SW480 (cell line): ENCODE measurements at places on chromosomes 3 and 15.

- DNase-seq: no peak
Observed at GRCh38 chr3:71114610-71115009, 468.9 kb downstream of the FOXP1 start.

- DNase-seq: no peak
Observed at GRCh38 chr3:141087778-141088130, 36.6 kb downstream of the SPSB4 start.

- no peak for DNase-seq
Observed at GRCh38 chr3:160869825-160870224, 113.8 kb downstream of the PPM1L start.

GRCh38 chr3:186456731-186457191 lies 87.4 kb downstream of the CRYGS start:
- no peak for DNase-seq

DNA sequence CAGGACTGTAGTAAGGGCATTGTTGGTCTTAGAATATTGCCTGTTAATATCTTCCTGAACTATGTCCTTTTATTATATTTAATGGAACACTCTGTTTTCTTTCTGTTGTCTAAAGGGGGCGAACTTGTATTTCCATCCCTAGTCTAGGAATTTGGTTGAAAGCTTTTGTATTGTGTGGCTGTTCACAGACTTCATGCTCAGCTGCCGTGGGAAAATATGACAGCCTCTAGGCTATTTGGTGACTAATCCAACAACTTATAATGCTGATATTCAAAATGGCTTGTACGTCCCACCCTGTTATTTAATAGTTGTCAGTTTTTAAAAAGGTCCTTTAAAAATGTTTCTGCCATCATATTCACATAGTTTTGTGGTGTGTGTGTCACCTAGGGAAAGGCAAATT lies 202.6 kb downstream of the KLHL25 start:
- no peak for DNase-seq

GRCh38 chr15:74635228-74635627 lies 19.6 kb downstream of the CLK3 start:
- peak; percentile 47 for DNase-seq

DNA sequence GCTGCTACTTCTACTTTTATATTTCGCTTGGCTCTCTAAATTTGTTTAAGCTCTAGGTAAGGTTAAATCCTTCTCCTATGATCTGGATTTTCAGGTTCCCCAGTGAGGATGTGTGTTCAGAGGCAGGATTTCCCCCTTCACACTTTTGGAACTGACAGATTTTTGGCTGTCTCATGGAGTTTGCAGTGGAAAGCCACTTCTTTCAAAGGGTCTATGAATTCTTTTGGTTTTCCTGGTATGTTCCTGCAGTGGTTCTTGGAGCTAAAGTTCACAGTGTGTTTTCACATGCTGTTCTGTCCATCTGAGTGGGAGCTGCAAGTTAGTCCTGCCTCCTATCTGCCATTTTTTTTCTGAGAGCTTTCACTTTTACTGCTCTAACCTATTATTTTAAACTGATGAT lies 21.6 kb upstream of the TIGIT start:
- no peak for DNase-seq

DNA sequence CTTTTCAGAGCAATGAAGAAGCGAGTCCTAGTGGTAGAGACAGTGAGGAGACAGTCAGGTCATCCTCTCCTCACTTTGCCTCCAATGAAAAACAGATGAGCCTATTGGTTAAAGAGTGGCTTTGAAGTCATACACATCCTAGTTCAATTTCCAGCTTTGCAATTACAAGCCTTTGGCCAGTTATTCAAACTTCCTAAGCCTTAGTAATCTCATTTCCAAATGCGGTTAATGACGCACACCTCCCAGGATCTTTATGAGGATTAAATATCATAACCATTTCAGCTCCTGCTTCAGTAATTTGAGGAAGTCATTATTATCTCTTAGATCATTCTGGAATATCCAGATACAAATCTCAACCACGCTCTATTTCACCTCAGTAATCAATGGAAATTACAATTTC lies 10.0 kb upstream of the ST6GAL1 start:
- DNase-seq: no peak

DNA sequence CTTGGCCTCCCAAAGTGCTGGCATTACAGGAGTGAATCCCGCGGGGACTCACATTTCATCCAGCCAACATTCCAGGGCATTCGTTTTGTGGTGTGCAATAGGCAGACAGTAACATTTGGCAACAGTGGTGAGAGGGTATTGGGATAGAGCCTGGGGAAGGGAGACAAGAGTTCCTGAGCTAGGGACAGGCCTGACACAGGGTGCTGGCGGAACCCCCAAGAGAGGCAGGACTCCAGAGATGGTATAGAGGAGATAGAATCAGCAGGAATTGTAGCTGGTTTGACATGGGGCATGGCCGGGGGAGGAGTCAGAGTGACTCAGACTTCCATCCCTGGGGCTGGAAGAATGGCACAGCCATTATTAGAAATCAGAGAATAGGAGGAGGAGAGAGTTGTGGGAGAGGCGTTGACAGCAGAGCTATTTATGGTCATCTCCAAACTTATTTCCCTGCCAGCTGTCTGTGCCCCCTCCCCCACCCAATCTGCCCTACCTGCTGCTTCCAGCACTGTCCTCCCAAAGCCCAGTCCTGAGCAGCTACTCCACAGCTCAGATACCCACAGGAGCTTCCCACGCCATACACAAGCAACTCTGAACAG lies 4.4 kb upstream of the IDH2 start:
- peak; percentile 84 for DNase-seq

GRCh38 chr3:125654526-125654925 lies 59.2 kb upstream of the OSBPL11 start:
- no peak for DNase-seq

- no peak for DNase-seq
Observed at GRCh38 chr3:143145906-143146305, 26.3 kb downstream of the CHST2 start.

GRCh38 chr15:94856267-94856854 lies 625.0 kb downstream of the MCTP2 start:
- no peak for DNase-seq

GRCh38 chr3:47406762-47407149 lies 25.9 kb downstream of the PTPN23 start:
- no peak for DNase-seq

- no peak for DNase-seq
Observed at GRCh38 chr3:149263856-149264255, 42.2 kb upstream of the CP start.

DNA sequence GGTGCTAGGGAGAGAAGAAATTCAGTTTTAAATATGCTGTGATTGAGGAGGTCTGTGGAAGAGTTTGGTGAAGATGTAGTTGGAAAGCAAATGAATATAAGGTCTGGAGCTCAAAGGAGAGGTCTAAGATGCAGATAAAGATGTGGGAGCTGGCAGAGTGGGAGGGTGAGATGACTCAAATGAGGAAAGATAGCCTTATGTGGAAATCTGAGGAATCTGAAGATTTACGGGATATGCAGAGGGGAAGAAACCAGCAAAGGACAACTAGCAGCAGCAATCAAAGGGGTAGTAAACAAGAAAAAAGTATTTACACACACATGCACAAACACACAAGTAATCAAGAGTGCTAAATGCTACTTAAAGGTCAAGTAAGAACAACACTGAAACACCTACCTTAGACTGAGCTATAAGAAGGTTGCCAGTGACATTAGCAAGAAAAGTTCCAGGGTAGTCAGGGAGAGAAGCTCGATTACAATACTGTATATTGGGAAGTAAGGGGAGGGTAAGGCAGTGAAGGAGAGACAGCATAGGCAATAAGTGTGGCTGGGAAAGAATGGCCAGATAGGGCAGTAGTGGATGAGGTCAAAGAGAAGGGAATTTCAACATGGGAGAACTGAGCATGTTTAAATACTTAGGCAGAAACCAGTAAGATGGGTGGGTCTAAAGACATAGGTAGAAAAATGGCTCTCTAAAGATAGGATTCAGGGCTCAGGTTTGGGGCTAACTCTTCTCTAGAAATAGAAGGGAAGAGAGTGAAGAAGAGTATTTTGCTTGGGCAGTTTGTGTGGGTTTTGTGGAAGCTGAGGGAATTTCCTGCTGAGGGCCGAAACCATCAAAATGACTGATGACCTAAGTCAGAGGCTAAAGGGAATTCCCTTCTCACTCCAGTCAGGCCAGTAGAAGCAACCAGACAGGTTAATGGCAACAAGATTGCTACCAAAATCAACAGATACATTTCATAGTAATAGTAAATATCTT lies 8.9 kb downstream of the CMTM6 start:
- no peak for DNase-seq

GRCh38 chr15:89814112-89814742 lies 425 bp downstream of the ANPEP start:
- DNase-seq: no peak

DNA sequence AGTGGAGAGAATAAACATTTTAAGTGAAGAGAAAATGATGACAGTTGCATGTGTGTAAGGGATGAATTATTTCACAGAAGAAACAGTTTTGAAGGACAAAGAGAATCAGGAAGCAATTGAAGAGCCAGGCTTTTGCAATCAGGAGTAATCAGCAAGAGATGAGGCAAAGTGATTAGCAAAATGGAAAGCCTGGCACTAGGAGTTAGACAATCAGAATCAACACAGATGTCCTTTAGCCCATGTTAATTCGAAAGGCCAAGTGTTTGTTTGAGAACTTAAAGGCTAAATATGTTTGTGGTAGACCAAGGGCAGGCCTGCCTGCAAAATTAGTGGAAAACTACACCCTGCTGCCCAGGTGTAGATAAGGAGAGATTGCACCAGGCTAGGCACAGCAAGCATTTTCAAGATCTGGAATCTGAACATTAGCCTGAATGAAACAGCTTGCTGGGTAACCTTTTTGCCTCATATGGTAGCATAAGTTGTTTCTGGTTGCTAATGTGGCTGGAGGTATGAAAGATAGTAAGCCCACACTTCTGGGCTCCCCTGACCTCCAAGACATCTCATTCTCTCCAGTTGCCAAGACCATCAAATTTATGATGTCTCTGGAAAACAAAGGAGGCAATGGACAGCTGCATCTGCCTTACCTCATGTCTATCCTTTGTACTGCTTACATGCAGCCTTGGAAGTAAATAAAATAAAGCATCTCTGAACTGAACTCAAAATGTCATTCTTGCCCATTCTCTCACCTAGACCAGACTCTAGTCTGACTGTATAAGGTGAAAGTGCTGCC lies 22.0 kb upstream of the LEKR1 start:
- DNase-seq: no peak

DNA sequence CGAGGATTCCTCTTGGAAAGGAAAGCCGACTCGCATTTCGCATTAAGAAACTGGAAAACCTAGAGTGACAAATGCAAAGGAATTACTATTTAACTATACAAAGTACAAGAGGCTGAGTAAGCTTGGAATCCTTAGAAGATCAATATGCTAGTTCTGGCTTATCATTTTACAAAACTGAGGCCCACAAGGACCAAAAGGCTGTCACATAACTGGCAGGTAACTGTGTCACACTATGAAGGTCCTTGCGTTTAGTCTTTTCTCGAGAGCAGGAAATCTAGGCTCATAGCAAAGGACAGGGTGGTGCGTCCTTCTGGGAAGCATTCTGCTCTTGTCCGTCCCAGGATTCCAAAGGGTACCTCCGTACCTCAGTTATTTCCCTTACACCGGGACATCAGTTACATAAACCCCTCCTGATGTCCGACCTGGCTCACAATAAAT lies 629 bp downstream of the RPL24 start:
- no peak for DNase-seq

GRCh38 chr3:78670094-78670493 lies 1097.7 kb downstream of the ROBO1 start:
- no peak for DNase-seq

GRCh38 chr15:74034206-74034755 lies 39.8 kb downstream of the PML start:
- DNase-seq: no peak

DNA sequence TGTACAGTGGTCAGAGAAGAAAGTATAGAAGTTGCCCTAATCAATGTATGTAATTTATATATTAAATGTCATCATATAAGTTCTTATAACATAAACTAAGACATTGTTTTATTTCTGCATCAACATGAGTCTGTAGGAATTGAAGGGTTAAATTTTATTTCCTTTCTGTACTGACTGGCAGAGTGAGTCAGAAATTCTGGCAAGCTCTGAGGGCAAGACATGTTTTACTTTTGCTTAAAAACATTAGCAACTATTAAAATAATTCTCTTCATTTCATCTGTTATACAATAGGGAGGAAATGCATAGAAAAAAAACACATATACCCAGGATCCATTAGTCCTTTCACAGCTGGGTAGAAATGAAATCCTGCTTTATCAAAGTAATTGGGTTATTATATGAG lies 171.4 kb upstream of the ALCAM start:
- no peak for DNase-seq

- no peak for DNase-seq
Observed at GRCh38 chr3:162643245-162643644, 1146.6 kb downstream of the OTOL1 start.

DNA sequence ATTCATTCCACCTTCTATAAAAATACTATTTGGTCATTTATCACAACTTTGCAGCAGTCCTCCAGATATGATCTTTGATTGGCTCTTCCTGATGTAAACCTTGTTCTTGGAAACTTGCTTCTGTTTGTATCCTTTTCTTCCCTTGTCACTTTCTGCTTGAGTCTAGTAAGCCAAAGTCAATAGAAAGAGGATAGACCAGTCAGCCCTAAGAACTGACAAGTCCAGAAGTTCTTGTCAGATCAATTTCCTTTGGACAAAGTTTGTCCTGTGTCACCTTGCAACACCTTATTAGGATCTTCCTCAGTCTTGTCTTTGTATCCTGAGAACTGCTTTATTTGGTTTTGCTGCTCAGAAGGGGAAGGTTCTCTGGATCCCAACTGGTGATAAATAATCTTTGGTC lies 87.9 kb upstream of the CCDC54 start:
- no peak for DNase-seq

- no peak for DNase-seq
Observed at GRCh38 chr3:31105011-31105410, 210.6 kb upstream of the GADL1 start.

- DNase-seq: no peak
Observed at GRCh38 chr3:43699864-43700263, 9.1 kb downstream of the ABHD5 start.

GRCh38 chr3:129439226-129439816 lies 427 bp downstream of the MBD4 start:
- DNase-seq: peak; percentile 33

DNA sequence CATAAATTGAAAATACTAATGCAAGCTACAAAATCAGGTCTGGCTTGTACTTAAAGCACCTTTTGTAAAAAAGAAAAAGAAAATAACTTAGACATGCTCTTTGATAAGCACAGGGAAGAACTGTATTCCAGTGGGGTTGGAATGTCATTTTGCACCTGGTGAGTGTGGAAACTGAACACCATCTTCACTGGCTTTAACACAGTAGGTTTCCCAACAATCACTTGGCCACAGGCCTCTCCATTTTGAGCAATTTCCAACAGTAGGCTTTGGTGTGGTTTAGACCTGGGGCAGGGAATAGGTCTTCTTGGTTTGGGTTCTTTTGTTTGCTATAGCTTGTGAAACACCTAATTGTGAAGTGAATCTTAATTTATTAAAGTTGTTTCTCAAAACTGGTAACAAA lies 18.9 kb downstream of the PDZRN3 start:
- no peak for DNase-seq
